Pancreas (tissue), 10 donors: ENCODE measurements at places on chromosomes 6 and 20. TPM values are rescaled to one million over a fixed set of nuclear protein-coding genes. Genes with fewer than 3 reads are reported as not detected.
A peak's percentile ranks its signal among the peaks of the same experiment; 100 is the strongest.

DNA sequence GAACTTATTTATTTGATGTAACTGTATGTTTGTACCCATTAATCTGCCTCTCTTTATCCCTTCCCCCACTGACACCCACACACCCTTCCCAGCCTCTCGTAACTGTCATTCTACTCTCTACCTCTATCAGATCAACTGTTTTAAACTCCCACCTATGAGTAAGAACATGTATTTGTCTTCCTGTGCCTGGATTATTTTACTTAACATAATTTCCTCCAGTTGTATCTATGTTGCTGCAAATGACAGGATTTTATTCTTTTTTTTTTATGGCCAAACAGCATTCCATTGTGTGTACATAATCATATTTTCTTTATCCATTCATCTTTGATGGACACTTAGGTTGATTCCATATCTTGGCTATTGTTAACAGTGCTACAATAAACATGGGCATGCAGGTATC is 49.3 kb downstream of the PHACTR2 start:
- DNase-seq = no peak

- H3K4me3 ChIP-seq = no peak overlapping the region
- H3K36me3 ChIP-seq = peaks cover 37% of the 10 kb centered on the region
- H3K4me1 ChIP-seq = peaks cover 45% of the 10 kb centered on the region
- H3K27ac ChIP-seq = peak overlapping the region; percentile 71
- H3K27me3 ChIP-seq = no peaks in the 10 kb centered on the region
Measured at GRCh38 chr20:32448306-32449056, 90.3 kb downstream of the ASXL1 start.

GRCh38 chr20:38889792-38890496 is 36.3 kb upstream of the FAM83D start:
- no peaks in the 10 kb centered on the region for H3K4me1 ChIP-seq
- DNase-seq = no peak
- H3K27me3 ChIP-seq = no peaks in the 10 kb centered on the region
- no peak overlapping the region for H3K4me3 ChIP-seq
- no peak overlapping the region for H3K27ac ChIP-seq

Gene TSPO2
- total RNA-seq = not detected

- H3K27me3 ChIP-seq = no peaks in the 10 kb centered on the region
- no peaks in the 10 kb centered on the region for H3K4me1 ChIP-seq
- no peak overlapping the region for H3K4me3 ChIP-seq
- H3K36me3 ChIP-seq = no peaks in the 10 kb centered on the region
Measured at GRCh38 chr6:34917626-34918285, 28.7 kb downstream of the ANKS1A start.

GRCh38 chr6:44257025-44257752 is at the start of gene SLC35B2:
Gene SLC35B2 (minus strand): TSS chr6:44257528. CDS start chr6:44257410, 118 bp downstream.
- no peaks in the 10 kb centered on the region for H3K36me3 ChIP-seq
- H3K27ac ChIP-seq = peak within 1 kb of the TSS; percentile 81
- H3K4me3 ChIP-seq = peak within 1 kb of the TSS; percentile 92
- DNase-seq = peak; percentile 75
- no peaks in the 10 kb centered on the region for H3K27me3 ChIP-seq

- no peak overlapping the region for H3K27ac ChIP-seq
- no peaks in the 10 kb centered on the region for H3K27me3 ChIP-seq
- H3K36me3 ChIP-seq = no peaks in the 10 kb centered on the region
- no peak for DNase-seq
Measured at GRCh38 chr20:24769878-24770627, 179.0 kb upstream of the CST7 start.

GRCh38 chr20:1086277-1087213 is 31.9 kb upstream of the PSMF1 start:
- H3K36me3 ChIP-seq = no peaks in the 10 kb centered on the region
- DNase-seq = no peak
- H3K4me1 ChIP-seq = no peaks in the 10 kb centered on the region
- H3K27ac ChIP-seq = no peak overlapping the region

Gene CAP2
- 2.7 TPM for total RNA-seq

Gene CRIP3
- 0.79 TPM for total RNA-seq

GRCh38 chr6:134322216-134322615 is 4.3 kb upstream of the SGK1 start:
- H3K27ac ChIP-seq = no peak overlapping the region
- no peak overlapping the region for H3K4me3 ChIP-seq
- no peak for DNase-seq
- H3K36me3 ChIP-seq = no peaks in the 10 kb centered on the region
- H3K27me3 ChIP-seq = no peaks in the 10 kb centered on the region
- H3K4me1 ChIP-seq = peaks cover 9% of the 10 kb centered on the region

- no peaks in the 10 kb centered on the region for H3K36me3 ChIP-seq
- no peaks in the 10 kb centered on the region for H3K27me3 ChIP-seq
- no peak for DNase-seq
Measured at GRCh38 chr6:14544666-14545065, 427.1 kb downstream of the CD83 start.

DNA sequence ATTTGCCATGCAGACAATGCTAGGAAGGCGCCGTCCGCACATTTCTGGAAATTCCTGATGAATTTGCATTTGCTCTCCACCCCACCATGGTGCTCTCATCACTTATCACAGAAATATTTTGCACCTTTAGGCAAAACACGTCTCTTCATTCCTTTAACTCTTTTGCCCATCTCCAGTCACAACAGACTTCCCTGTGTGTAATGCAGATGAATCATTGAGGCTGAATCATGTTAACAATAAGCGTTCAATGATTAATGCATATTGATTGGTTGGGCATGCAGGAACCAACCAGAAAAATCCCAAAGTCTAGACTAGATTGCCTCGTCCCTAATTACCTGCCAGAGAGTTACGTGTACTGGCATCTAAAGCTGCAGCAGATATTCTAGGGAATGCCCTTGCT is 80.0 kb upstream of the ATXN1 start:
- H3K36me3 ChIP-seq = no peaks in the 10 kb centered on the region
- no peak for DNase-seq
- no peaks in the 10 kb centered on the region for H3K4me1 ChIP-seq
- H3K27me3 ChIP-seq = no peaks in the 10 kb centered on the region
- H3K4me3 ChIP-seq = no peak overlapping the region
- H3K27ac ChIP-seq = no peak overlapping the region

Gene LCA5
- 4.0 TPM for total RNA-seq

GRCh38 chr6:25002326-25003091 is 66.7 kb upstream of the RIPOR2 start:
- no peak for DNase-seq
- no peaks in the 10 kb centered on the region for H3K27me3 ChIP-seq
- H3K27ac ChIP-seq = no peak overlapping the region

Gene GTSF1L
- not detected for total RNA-seq

Gene ZKSCAN3
- 1.9 TPM for total RNA-seq

GRCh38 chr6:154721460-154721859 is 11.8 kb upstream of the SCAF8 start:
- no peak overlapping the region for H3K27ac ChIP-seq
- H3K4me3 ChIP-seq = no peak overlapping the region
- no peaks in the 10 kb centered on the region for H3K36me3 ChIP-seq
- H3K27me3 ChIP-seq = no peaks in the 10 kb centered on the region

GRCh38 chr20:24485981-24486380 is 16.6 kb downstream of the SYNDIG1 start:
- H3K36me3 ChIP-seq = no peaks in the 10 kb centered on the region
- H3K27me3 ChIP-seq = no peaks in the 10 kb centered on the region
- no peak for DNase-seq
- no peak overlapping the region for H3K4me3 ChIP-seq

Gene TSBP1
- total RNA-seq = not detected

Gene OXT
- not detected for total RNA-seq

DNA sequence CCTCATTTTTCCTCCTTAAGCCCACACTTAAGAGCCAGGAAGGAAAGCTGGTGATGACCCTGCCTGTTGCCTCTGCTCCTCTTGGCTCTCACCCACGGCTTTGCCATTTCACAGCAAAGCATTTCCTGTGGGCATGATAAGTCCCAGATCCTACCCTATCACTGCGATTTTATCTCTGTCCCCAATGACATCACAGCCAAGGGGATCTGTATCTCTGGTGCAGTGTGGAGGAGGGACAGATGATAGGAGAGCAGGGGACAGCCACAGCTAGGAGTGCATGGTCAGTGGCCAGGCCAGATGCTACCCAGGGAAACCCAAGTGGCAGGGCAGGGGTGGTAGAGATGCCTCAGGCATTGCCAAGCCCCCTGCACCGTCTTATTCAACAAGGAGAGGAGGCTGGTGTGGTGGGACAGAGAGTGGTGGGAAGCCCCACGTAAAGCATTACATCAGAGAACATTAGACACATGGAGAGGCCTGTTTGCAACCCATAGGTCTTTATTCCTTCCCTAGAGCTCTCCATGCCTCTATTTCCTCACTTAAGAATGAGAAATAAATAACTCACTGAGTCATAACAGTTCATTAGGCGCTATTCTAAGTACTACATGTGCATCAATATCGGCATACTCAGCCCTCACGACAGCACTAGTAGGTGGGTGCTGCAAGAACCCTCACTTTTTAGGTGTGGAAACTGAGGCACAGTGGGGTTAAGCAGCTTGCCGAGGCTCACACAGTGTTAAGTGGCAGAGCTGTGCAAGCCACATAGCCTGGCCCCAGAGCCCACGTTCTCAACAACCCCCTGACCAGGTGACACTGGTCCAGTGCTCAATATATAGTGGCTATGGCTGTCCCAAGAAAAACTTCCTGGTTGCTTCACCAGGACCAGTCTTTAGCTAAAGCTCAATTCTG is 4.6 kb downstream of the TFEB start:
- H3K27ac ChIP-seq = no peak overlapping the region
- H3K27me3 ChIP-seq = no peaks in the 10 kb centered on the region
- peaks cover 6% of the 10 kb centered on the region for H3K4me1 ChIP-seq
- DNase-seq = no peak

Gene METTL24
- total RNA-seq = 1.0 TPM

Gene RIMS4
- total RNA-seq = 0.06 TPM
